Activated T-helper 1 cell treated with anti-CD3 and anti-CD28 coated beads, Interleukin-12 subunit alpha, Interleukin-12 subunit beta, Interleukin-2, Interleukin-4 antibody, amounts not matched to agents 30 ng/mL and 10 ng/mL and 1 ng/mL, durations not matched to agents 14 hours and 24 hours and 36 hours (primary cell): ENCODE measurements at places on chromosomes 2 and 18. TPM values are rescaled to one million over a fixed set of nuclear protein-coding genes. Genes with fewer than 3 reads are reported as not detected.

Gene KLHL14
- not detected in 2 replicates for total RNA-seq

Gene CTNNA2
- total RNA-seq, result not detected in 2 replicates

Gene CAVIN2
- not detected in 2 replicates for total RNA-seq

Gene GALM
- total RNA-seq, result 77.0 and 78.4 TPM in 2 replicates

Gene SRD5A2
- total RNA-seq, result not detected in 2 replicates

Gene PNO1
- 31.3 and 33.4 TPM in 2 replicates for total RNA-seq
